Daoy (cell line): ENCODE measurements at places on chromosomes 3 and 15.

DNA sequence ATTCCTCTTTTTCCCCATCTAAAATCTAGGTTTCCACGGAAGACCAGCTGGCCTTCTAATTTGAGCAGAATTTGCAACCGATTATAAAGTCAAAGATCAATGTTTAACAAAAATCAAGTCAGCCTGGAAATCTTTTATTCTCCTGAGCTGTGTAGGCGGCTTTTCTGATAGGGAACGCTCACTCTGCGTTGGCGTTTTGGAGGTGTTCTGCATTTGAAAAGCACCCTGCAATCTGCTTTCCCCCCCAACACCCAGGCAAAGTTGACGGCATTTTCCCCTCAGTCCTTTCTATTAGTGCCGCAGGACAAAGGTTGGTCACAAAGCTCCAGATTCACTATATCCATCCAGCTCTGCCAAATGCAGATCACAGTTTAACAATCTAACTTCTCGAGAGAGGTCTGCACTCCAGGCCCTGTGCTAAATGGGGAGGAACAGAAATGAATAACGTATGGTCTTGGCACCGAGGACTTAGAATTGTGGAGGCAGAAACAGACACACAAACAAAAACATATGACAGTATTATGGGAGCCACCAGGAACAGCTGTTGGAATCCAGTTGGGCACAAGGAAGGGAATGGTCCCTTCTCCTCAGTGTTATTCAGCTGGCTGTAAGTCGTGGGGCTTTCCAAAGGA is 50.4 kb upstream of the LARS2 start:
- no peak for DNase-seq

DNA sequence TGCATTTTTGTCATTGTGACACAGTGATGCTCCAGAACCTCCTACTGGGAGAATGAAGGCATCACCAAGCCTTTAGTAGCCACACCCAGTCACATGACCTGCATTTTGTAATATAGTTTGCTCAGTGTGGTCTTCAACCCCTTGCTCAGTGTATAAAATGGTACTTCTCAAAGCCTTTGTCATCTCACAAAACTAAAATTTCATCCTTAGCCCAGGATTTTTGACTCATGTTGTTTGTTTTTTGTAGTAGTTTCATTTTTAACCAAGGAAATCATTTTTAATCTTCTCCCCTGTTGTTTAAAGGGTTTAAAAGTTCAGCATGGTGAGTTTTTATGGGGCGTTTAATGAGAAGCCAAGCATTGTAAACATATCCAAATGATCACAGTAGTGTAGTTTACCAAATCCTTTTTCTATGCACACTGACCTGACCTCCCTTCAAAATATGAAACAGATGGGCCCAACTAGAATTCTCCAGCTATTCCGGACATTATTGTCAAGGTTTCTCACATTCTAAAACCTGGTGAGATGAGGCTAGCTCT is 123.5 kb upstream of the IL12A start:
- DNase-seq = no peak

- peak; percentile 14 for DNase-seq
Observed at GRCh38 chr15:36449084-36449661, 130.3 kb upstream of the CDIN1 start.

- peak; percentile 94 for DNase-seq
Observed at GRCh38 chr15:38130740-38131498, 121.7 kb upstream of the SPRED1 start.

- no peak for DNase-seq
Observed at GRCh38 chr15:80068578-80068977, 9.1 kb downstream of the ZFAND6 start.
